Activated CD8-positive, alpha-beta memory T cell treated with anti-CD3 and anti-CD28 coated beads, Interleukin-2, amount 50 U/mL, for 48 hours (primary cell): ENCODE measurements at places on chromosomes 7 and 10.

DNA sequence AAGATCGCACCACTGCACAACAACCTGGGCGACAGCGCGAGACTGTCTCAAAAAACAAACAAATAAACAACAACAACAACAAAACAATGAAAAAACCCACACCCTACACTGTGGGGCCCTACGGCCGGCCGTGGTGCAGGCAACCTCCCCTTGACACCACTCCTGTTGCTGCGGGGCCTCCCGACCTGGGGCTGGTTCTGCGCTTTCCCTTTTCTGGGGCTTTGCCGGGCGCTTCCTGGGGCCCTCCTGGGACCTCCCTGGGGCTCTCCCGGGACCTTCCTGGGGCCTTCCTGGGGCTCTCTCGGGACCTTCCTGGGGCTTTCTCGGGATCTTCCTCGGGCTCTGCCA lies 46.6 kb downstream of the INSIG1 start:
- DNase-seq = no peak

DNA sequence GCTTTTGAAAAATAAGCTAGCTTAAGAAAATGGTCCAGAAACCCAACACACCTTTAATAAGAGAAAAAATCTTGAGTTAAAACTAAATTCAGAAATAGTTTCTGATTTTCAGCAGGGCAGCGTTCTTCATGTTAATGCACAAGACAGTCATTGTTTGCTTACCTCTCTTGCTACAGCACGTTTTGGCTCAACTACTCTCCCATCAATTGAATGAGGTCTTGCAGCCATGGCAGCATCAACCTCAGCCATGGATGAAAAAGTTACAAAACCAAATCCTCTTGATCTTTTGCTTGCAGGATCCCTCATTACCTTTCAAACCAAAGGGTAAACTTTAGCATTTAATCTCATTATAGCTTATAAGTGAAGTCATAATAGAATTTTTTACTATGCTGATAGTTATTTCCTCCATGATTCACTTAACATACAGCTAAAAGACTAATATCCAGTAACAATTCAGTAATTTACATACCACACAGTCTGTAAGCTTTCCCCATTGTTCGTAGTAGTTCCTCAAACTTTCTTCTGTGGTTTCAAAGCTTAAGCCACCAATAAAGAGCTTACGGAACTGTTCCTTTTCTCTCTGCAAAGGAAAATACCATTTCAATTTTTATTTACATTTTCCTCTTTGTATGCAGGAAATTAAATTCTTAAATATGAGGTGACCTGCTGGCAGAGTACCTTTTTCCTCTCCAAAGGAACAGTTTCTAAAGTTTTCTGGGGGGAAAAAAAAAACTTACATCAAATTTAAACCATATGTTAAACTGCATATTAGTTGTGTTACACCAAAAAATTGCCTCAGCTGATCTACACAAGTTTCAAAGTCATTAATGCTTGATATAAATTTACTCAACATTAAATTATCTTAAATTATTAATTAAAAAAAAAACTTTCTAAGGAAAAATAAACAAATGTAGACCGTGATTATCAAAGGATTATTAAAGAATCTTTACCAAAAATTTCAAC lies 3.1 kb downstream of the HNRNPA2B1 start:
- DNase-seq = no peak

- no peak for DNase-seq
Measured at GRCh38 chr7:131219312-131220041, 108.2 kb upstream of the MKLN1 start.

GRCh38 chr7:127589896-127590295 lies 1.7 kb downstream of the ARF5 start:
- DNase-seq = no peak

- no peak for DNase-seq
Measured at GRCh38 chr7:106183952-106184351, 71.8 kb upstream of the SYPL1 start.

- no peak for DNase-seq
Measured at GRCh38 chr7:136956671-136957070, 88.2 kb downstream of the CHRM2 start.

- no peak for DNase-seq
Measured at GRCh38 chr7:30450983-30451497, 27.5 kb downstream of the NOD1 start.

DNA sequence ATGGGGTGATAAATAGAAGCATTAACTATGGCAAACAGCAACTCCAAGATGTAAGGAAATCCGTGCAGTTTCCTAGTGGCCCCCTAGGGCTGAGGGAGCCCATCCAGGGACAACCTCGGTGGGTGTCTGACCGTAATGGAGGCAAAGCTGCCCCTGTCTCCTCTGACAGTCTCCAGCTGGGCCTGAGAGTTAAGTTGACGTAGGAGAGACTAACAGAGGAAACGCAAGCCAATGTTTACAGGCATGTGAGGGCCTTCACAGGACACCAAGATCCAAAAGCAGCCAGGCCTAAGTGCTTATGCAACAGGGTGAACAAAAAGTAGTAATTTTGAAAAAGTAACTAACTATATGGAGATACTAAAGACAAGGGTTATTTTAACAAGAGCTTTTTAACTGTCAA lies 330.0 kb upstream of the C7orf33 start:
- DNase-seq = no peak

- no peak for DNase-seq
Measured at GRCh38 chr7:94451187-94451586, 56.5 kb downstream of the COL1A2 start.

DNA sequence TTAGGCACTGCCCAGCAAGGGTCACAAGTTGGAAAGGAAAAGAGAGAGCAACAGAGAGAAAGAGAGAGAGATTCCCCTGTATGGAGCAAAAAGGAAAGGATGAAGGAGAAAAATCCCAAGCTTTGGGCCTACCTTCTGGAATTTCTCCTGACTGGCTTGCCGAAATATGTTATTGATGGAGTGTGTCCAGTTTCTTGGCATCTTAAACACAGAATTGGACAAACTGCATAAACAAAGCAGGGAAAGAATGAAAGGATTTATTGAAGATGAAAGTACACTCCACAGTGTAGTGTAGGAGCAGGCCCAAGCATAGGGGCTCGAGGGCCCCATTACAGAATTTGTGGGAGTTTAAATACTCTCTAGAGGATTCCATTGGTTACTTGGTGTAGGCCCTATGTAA lies 627.8 kb upstream of the CNTNAP2 start:
- no peak for DNase-seq

DNA sequence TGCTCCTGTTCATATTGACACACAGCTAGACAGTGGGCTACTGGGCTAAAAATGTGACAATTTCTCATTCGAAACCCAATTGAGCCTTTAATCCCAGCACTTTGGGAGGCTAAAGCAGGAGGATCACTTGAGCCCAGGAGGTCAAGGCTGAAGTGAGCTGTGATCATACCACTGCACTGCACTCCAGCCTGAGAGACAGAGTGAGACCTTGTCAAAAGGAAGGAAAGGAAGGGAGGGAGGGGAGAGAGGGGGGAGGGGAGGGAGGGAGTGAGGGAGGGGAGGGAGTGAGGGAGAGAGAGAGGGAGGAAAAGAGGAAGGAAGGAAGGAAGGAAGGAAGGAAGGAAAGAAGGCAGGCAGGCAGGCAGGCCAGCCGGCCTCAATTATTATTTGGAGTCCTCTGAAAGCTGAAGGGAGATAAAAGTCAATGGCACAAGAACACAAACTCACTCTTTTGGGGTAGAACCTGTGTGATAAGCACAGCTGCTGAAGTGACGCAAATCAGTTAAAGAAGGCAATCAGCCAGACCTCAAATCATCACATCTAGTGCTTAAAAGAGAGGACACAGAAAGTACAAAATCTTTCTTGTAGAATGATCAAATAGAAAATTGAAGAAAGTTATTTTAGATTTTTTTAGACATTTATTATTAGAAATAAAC lies 98.1 kb downstream of the CCDC71L start:
- no peak for DNase-seq
